Thoracic aorta (tissue), 2 donors: ENCODE measurements at places on chromosomes 16 and 17. TPM values are rescaled to one million over a fixed set of nuclear protein-coding genes. Genes with fewer than 3 reads are reported as not detected.

PGAP3 gene
- total RNA-seq: 27.2 TPM

GAST gene
- not detected for total RNA-seq

SULT1A2 gene
- not detected for total RNA-seq

SLC6A4 gene
- 1.6 TPM for total RNA-seq

DNA sequence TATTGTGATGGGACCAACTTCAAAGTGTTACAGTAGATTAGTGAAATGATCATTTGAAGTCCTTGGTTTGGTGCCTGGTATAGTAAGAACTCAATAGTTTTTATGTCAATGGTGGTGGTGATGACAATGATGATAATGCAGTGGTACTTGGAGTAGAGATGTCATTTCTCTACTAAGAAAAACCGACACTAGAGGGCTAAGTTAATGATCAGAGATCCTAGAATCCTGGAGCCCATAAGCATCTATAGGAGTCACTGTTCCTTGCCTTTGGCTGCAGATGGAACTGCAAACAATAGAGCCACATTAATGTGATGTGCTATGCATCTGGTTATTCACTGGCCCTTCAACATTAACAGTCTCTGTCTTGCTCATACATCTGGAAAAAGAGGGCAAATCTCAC is 103.8 kb downstream of the ANKFN1 start:
- H3K4me1 ChIP-seq: no peaks in the 10 kb centered on the region
- no peaks in the 10 kb centered on the region for H3K27me3 ChIP-seq
- no peaks in the 10 kb centered on the region for H3K36me3 ChIP-seq
- no peak overlapping the region for H3K27ac ChIP-seq
- H3K4me3 ChIP-seq: no peak overlapping the region

DNA sequence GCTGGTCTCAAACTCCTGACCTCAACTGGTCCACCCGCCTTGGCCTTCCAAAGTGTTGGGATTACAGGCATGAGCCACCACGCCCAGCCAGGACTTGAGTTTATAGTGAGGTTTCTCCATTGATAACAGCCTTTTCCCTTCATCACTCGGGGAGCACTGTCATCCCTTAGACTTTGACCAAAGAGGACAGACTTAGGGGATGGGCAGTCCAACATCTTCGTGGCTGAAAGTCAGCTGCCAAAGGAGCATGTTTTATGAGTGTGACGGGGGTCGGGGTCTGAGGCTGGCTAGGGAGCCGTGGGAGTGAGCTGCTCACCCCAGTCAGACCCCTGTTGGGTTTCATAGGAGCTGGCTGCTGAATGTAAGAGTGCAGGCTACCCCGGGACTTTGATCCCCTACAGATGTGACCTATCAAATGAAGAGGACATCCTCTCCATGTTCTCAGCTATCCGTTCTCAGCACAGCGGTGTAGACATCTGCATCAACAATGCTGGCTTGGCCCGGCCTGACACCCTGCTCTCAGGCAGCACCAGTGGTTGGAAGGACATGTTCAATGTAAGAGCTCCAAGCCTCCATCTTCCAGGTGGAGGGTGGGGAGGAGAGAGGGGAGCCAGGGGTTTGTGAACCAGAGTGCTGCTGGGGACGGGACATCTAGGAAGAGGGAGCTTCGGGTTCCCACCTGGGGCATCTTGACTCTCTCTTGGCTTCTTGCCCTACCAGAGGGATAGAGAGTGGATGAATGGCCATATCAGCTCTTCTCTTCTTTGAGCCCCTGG is 3.1 kb downstream of the DHRS11 start:
- H3K4me1 ChIP-seq: peaks cover 9% of the 10 kb centered on the region
- no peak overlapping the region for H3K27ac ChIP-seq
- H3K36me3 ChIP-seq: no peaks in the 10 kb centered on the region
- DNase-seq: no peak

DNA sequence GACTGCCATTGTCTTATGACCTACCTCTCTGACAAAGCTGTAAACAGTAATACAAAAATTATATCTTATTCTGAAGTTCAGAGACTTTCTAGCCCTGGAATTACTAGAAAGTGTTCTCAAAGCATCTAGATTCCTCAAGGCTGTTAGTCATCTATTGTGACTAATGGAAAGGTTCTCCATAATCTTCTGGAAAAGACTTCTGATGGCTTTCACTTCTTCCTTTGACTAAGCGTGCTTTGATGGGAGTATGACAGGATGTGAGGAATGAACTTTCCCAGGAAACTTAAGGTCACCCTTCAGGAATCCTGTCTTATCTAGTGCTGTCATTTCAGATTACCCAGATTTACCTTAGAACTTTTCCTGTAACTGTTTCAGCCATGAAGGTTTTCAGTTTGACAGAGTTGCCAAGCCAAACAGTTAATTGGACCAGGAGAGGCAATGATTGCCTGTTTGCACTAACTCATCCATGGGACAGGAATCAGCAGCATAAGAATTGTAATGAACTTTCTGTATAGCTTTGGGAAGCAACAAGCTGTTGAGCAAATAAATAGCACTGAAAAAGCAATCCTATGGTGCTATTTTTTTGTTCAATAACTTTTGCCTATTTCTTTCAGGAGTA is 43.5 kb downstream of the AP2B1 start:
- DNase-seq: no peak
- peaks cover 35% of the 10 kb centered on the region for H3K36me3 ChIP-seq
- H3K27ac ChIP-seq: no peak overlapping the region
- H3K4me3 ChIP-seq: no peak overlapping the region
- no peaks in the 10 kb centered on the region for H3K4me1 ChIP-seq

DNA sequence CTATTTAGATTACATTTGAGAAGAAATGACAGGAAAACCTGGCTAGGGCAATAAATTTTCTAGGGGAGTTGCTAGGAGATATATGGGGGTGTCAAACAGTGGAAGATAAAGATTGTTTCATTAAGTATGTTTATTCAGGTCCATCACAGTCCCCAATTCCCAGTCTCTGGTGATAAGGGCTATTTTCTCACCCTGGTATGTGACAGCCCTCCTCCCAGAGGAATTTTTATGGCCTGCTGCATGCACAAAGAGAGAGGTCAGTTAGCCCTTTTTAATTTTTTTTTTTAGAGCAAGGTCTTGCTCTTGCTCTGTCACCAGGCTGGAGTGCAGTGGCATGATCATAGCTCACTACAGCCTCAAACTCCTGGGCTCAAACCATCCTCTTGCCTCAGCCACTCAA is 53.6 kb upstream of the ATF7IP2 start:
- no peaks in the 10 kb centered on the region for H3K27me3 ChIP-seq
- H3K4me3 ChIP-seq: no peak overlapping the region
- DNase-seq: no peak
- H3K36me3 ChIP-seq: no peaks in the 10 kb centered on the region

GRCh38 chr17:19407601-19408345 is 3.3 kb upstream of the RNF112 start:
- no peak for DNase-seq
- no peak overlapping the region for H3K4me3 ChIP-seq
- no peak overlapping the region for H3K27ac ChIP-seq
- no peaks in the 10 kb centered on the region for H3K27me3 ChIP-seq
- no peaks in the 10 kb centered on the region for H3K36me3 ChIP-seq
